ENCODE measurements at places on chromosomes 2 and 18. TPM values are rescaled to one million over a fixed set of nuclear protein-coding genes. Genes with fewer than 3 reads are reported as not detected.

GRCh38 chr2:127700527-127701192, 637 bp upstream of the SFT2D3 start:
- DNase-seq, result no peak

The MFF gene
- polyA plus RNA-seq, result 144 TPM

The REG3G gene
- polyA plus RNA-seq, result not detected

The SLC16A14 gene
- polyA plus RNA-seq, result 9.4 TPM

The MAPRE3 gene
- 11.3 TPM for polyA plus RNA-seq

All from left renal cortex interstitium (tissue), 4 donors.